ENCODE measurements at places on chromosomes 7 and 10. TPM values are rescaled to one million over a fixed set of nuclear protein-coding genes. Genes with fewer than 3 reads are reported as not detected.
A peak's percentile ranks its signal among the peaks of the same experiment; 100 is the strongest.

Gene CNPY1
- total RNA-seq = not detected

Gene RNF133
- 0.47 TPM for total RNA-seq

Gene MMD2
- not detected for total RNA-seq

Gene SFTPA2
- 0.35 TPM for total RNA-seq

Gene GJC3
- total RNA-seq = 0.30 TPM

Gene IL2RA
- total RNA-seq = 1.5 TPM

Gene PLCE1
- total RNA-seq = 4.6 TPM

Gene ACHE
- 0.40 TPM for total RNA-seq

Gene FAM24B
- 0.47 TPM for total RNA-seq

Gene CYP2C19
- total RNA-seq = not detected

Gene RBM48
- total RNA-seq = 14.4 TPM

DNA sequence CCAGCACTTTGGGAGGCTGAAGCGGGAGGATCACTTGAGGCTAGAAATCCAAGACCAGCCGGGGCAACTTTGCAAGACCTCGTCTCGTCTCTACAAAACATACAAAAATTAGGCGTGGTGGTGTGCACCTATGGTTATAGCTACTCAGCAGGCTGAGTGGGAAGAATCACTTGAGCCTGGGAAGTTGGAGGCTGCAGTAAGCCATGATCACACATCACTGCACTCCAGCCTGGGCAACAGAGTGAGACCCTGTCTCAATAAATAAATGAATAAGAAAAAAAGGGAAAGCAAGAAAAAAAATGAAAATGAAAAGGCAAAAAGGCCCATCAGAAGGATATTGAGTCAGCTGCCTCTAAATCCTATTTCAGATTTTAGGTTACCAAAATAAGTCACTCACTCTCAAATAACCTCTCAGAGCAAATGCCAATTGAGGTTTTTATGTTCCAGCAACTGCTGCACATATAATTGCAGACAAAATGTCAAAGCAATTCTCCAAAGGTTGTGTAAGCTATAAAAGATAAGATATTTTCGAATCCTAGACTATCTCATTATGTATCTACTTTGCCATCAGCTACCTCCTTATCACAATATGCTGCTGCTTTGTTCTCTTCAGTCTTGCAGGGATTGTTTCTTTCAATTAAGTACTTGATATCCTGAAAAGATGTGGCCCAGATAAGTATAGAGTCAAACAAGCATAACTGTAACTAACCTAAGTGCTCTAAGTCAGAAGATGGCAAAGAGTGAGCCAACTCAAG is 4.7 kb downstream of the BAZ1B start:
- DNase-seq = no peak

GRCh38 chr10:78973901-78974616 is 94.7 kb upstream of the ZMIZ1 start:
- DNase-seq = peak; percentile 82

- no peak for DNase-seq
These were observed 45.9 kb upstream of the ELAPOR2 start for GRCh38 chr7:87105401-87105800.

DNA sequence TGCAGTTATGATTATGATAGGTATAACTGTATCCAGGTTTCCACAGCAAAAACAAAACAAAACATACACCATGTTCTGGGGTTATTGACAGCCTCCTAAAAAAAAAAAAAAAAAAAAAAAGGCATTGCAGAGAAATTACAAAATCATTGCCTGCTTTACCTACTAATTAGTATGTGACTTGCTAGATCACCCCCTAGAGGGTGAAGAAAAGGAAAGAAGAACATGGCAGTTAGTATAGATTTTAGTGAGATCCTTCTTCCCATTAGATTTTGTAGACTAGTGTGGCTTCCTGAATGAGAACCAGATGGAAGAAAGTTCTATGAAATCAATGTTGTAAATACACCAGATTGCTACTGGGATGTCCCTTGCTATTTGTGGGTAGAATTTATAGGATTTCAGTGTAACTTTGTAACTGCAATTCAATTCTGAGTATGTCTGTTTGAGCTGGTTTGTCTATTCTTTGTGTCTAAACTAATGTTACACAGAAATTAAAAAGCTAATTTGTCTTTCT is 24.0 kb upstream of the AGBL3 start:
- DNase-seq = no peak

GRCh38 chr7:91916051-91916440 is 24.6 kb upstream of the AKAP9 start:
- no peak for DNase-seq

GRCh38 chr7:65409363-65409762 is 35.7 kb downstream of the ZNF92 start:
- DNase-seq = no peak

GRCh38 chr10:103546401-103546800 is 52.9 kb downstream of the NEURL1 start:
- DNase-seq = no peak

GRCh38 chr7:39317107-39317506 is 249.1 kb upstream of the YAE1 start:
- DNase-seq = no peak

DNA sequence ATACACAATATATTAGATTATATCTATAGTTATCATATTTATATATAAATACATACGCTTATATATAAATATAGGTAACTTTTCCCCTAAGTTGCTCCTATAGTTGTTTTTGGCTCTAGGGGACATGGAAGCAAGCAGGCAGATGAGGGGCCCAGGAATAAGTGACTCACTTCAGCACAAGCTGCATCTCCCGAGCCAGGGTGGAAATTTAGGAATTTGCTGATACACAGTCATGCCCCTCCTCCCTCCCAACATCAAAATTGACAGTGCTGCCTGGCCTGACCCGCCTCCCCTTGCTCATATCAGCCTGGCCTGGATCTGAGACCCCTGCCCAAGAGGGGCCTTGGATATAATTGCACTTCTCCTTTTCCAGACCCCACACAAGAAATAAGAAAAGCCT is 33.8 kb downstream of the MKI67 start:
- DNase-seq = no peak

All from left ventricle myocardium superior (tissue), 1 donor.